ENCODE measurements at places on chromosomes 2 and 18.

DNA sequence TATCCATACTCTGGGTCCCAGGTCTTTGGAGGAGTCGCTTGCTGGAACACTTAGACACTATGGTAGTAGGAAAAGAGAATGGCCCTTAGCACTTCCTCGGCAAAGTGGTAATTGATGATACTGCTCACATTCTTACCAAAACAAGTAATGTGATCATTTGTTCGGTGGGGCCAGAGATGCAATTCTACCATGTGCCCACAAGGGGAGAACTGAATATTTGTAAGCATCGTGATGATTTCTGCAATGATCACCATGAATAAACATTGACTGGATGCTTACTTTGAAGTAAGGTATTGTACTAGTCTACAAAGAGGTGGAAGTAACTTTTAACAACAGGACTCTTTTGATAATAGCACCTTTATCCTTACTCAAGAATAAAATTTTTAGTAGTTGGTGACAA is 109.7 kb downstream of the CD8B2 start:
- DNase-seq: no peak

DNA sequence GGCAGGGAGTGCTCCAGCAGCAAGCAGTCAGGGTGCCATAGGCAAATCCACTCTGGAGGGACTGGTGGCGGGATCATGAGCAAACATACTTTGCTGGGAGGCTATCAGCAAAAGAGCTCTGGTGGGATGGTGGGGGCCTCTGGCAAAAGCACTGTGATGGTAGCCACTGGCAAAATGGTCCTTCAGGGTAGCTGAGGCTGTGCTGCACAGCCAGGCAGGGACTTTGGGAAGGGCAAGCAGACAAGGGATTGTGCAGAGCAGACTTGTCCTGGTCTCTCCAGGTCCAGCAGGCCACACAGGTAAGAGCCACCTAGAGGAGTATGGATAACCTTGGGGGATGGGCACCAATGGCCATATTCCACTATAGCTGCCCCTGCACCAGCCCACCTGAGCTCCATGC is 129.4 kb upstream of the OTOS start:
- no peak for DNase-seq

DNA sequence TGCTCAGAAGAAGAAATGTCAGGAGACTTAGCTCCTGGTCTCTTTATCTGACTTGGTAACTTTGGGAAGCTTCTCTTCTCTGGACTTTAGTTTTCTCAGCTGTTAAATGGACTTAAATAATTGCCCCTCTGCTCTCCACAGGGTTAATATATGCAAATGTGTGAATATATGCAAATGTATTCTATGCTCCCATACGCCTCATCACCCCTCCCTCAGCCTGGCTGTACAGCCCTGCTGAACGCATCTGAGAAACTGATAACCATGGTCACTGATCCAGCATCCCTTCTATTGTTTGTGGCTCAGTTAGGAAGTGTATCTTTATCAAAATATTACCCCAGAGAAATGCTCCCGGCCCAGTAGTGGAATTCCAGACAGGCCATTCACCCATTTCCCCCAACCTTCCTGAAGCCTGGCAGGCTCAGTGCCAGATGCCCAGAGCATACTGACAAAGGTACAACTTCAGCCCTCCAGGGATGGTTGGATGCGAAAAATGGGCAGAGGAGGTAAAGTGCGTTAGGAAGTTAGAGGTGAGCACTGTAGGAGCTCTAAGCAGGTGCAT is 103.4 kb downstream of the DYSF start:
- DNase-seq: no peak

DNA sequence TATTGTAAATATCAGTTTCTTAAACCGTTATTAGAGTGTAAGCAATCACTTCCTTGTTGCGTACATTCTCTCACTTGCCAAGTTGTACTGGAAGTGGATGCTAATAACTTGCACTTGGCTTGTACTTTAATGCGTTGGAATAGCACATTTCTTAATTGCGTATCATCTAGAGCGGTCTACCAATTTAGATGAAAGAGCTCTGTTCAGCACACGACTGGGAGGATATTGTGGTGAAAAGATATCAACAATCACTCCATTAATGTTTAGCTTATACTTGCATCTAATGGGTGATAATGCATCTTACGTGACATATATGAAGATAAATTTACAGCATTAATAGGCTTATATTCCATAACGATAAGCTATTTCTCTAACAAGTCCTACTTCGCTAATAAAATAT is 11.7 kb upstream of the TMEFF2 start:
- no peak for DNase-seq

GRCh38 chr2:241978670-241979069 is 109.1 kb downstream of the RTP5 start:
- DNase-seq: no peak

- no peak for DNase-seq
Measured at GRCh38 chr2:193326296-193326695, 1131.6 kb upstream of the TMEFF2 start.
